ENCODE measurements at places on chromosomes 13 and 19. TPM values are rescaled to one million over a fixed set of nuclear protein-coding genes. Genes with fewer than 3 reads are reported as not detected.

- DNase-seq: no peak
Measured at GRCh38 chr13:91302111-91302510, 45.4 kb upstream of the MIR17HG start.

GRCh38 chr19:30428092-30428680, 56.0 kb downstream of the ZNF536 start:
- no peak for DNase-seq

DNA sequence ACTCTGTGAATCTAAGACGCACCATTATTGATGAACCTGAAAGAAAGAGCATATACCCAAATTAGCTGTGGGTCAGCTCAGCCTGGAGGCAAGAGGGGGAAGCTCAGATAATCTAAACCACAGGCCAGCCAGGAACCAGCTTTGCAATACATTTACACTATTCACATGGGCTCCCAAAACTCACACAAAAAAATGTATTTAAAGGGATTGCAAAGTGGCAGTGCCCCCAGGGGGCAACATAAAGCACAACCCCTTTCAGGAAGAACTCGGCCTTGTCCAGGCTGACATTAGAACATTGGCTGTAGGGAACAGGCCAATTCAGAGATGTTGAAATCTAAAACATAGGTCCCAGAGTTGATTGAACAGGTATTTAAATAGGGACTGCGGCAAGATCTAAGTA, 3.2 kb upstream of the PROZ start:
- DNase-seq: no peak

DNA sequence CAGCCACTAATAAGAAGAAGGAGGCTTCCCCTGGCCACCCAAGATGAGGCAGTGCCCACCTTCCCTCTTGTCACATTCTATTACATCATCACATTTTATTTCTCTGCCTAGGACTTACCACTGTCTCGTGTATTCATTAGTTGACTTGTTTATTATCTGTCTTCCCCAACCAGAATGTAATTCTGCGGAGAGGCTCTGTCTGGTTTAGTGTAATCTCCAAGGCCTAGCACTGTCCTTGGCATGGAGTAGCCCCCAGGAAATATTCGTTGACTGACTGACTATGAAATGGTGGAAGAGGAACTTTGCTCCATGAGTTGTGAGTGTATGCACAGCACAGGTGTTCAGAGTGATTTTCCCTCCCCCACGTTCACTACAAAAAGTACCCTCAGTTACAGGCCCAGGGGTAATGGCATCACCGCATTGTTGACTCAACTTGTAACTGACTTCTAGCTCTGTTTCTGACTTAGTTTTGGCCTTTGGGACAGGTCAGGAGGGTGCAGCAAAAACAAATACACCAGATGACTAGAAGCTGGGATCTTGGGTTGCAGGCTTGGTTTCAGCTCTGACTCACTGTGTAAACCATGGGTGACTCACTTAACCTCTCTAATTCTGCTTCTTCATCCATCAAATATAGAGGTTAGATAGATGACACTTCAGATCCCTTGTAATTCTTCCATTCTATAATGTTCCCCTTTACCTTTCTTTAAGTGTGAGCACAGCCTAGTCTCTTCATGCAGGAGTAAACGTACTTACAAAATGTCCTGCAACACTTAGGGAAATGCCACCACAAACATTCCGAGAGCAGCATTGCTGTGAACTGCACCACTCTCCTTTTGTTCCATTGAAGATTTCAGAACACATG, 229.7 kb downstream of the KCNRG start:
- no peak for DNase-seq

- DNase-seq: no peak
Measured at GRCh38 chr19:31120952-31121351, 228.3 kb downstream of the TSHZ3 start.

GRCh38 chr13:70668293-70668692, 560.0 kb upstream of the KLHL1 start:
- DNase-seq: no peak

DNA sequence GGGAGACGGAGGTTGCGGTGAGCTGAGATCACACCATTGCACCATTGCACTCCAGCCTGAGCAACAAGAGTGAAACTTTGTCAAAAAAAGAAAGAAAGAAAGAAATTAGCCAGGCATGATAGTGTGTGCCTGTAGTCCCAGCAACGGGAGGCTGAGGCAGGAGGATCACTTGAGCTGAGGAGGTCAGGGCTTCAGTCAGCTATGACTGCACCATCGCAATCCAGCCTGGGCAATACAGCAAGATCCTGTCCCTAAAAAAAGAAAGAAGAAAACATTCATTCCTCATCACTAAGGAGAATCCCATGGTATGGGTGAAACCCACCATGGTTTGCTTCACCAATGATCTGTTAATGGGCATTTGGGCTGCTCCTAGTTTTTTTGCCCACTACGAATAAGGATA, 13.0 kb upstream of the AP1M2 start:
- no peak for DNase-seq

Gene S1PR5
- polyA plus RNA-seq: 1.2 TPM

Data from renal pelvis (tissue), 12 donors.